Upper lobe of right lung (tissue), 1 donor: ENCODE measurements at places on chromosomes 11 and 22. TPM values are rescaled to one million over a fixed set of nuclear protein-coding genes. Genes with fewer than 3 reads are reported as not detected.

SMTNL1 gene
- not detected for total RNA-seq

TTC36 gene
- 1.9 TPM for total RNA-seq

PIK3IP1 gene
- 56.4 TPM for total RNA-seq

GRCh38 chr11:133271871-133272776, 260.2 kb downstream of the OPCML start:
- no peaks in the 10 kb centered on the region for H3K27me3 ChIP-seq
- H3K27ac ChIP-seq: no peak overlapping the region
- no peaks in the 10 kb centered on the region for H3K4me1 ChIP-seq
- no peak for DNase-seq

GRCh38 chr11:67032830-67033551, 10.1 kb downstream of the SYT12 start:
- no peak overlapping the region for H3K27ac ChIP-seq
- no peaks in the 10 kb centered on the region for H3K36me3 ChIP-seq
- H3K4me1 ChIP-seq: no peaks in the 10 kb centered on the region
- no peaks in the 10 kb centered on the region for H3K27me3 ChIP-seq
- no peak overlapping the region for H3K4me3 ChIP-seq

- no peak overlapping the region for H3K4me3 ChIP-seq
- H3K4me1 ChIP-seq: peaks cover 43% of the 10 kb centered on the region
- no peaks in the 10 kb centered on the region for H3K27me3 ChIP-seq
- H3K36me3 ChIP-seq: peaks cover 37% of the 10 kb centered on the region
Observed at GRCh38 chr22:37891926-37892325, 14.2 kb upstream of the MICALL1 start.

DNA sequence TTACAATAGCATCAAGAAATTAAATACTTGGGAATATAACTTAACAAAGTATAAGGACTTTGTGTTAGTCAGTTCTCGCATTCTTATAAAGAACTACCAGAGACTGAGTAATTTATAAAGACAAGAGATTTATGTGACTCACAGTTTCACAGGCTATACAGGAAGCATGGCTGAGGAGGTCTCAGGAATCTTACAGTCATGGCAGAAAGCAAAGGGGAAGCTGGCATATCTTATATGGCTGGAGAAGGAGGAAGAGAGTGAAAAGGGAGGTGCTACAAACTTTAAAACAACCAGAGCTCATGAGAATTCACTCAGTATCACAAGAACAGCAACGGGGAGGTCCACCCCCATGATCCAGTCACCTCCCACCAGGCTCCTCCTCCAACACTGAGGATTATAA, 32.0 kb upstream of the CCDC134 start:
- no peak for DNase-seq
- no peaks in the 10 kb centered on the region for H3K27me3 ChIP-seq
- no peaks in the 10 kb centered on the region for H3K4me1 ChIP-seq
- H3K4me3 ChIP-seq: no peak overlapping the region

DNA sequence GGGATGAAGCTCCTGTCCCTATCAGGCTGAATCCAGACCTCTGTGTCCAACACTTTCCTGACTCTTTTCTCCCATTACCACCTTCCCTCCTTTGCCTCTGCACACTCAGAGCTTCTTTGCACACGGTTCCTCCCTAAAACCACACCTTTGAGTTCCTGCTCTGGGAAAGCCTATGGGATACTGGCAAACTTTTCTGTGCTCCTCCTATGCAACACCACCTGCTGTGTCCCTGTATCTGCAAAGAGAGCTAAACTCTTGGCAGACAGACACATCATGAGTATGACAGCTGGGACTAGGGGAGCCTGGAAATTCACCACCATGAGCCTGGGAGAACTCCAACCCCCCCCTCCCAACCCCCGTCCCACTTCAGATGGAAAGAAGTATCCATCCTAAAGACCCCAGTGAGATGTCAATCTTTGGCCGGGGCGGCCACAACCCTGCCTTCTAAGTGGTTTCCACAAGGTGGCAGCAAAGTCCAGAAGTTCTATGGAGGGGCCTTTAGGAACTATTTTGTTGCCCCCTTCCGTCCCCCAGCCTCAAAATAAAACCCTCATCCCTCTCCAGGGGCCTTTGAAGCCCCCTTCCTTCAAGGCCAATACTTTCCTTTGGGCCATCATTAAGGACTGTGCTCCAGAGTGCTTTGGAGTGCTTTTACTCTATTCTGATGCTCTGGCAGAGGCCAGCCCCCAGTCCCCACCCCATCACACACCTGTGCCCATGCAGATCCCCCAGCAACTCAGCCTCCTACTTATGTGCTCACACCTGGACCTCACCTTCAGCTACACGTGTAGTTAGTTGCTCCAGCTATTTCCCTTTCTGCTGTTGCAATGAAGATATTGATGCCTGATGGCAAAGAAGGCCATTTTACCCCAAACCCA, 19.4 kb downstream of the HTR3A start:
- no peak overlapping the region for H3K4me3 ChIP-seq
- H3K36me3 ChIP-seq: no peaks in the 10 kb centered on the region
- no peak for DNase-seq
- no peak overlapping the region for H3K27ac ChIP-seq
- H3K4me1 ChIP-seq: no peaks in the 10 kb centered on the region

GRCh38 chr11:8813658-8814057, 97.3 kb upstream of the AKIP1 start:
- H3K36me3 ChIP-seq: no peaks in the 10 kb centered on the region
- peaks cover 49% of the 10 kb centered on the region for H3K4me1 ChIP-seq
- peak overlapping the region; percentile 80 for H3K27ac ChIP-seq
- no peak overlapping the region for H3K4me3 ChIP-seq
- H3K27me3 ChIP-seq: no peaks in the 10 kb centered on the region
- DNase-seq: peak; percentile 87

GRCh38 chr22:44382116-44383038, 69.6 kb upstream of the SHISAL1 start:
- H3K27me3 ChIP-seq: peaks cover 5% of the 10 kb centered on the region
- H3K4me1 ChIP-seq: no peaks in the 10 kb centered on the region
- H3K36me3 ChIP-seq: no peaks in the 10 kb centered on the region
- no peak overlapping the region for H3K4me3 ChIP-seq
- no peak overlapping the region for H3K27ac ChIP-seq

DNA sequence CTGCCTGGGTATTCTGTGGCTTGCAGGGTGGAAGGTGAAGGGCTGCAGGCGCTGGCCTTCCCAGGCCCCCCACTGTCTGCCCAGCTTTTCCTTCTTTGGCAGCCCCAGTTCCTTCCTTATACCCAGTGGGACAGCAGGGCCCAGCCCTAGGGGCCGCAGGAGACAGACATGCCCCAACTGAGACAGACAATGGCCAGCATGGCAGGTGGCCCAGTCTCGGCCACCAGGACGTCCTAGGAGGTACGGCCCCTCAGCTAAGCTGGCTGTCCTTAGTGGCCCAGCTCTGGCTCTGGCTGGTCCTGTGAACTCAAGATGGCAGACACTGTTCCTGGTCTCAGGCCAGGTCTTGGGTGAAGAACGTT, 35.9 kb downstream of the RTN4R start:
- H3K4me1 ChIP-seq: peaks cover 3% of the 10 kb centered on the region
- no peaks in the 10 kb centered on the region for H3K27me3 ChIP-seq
- no peaks in the 10 kb centered on the region for H3K36me3 ChIP-seq

DNA sequence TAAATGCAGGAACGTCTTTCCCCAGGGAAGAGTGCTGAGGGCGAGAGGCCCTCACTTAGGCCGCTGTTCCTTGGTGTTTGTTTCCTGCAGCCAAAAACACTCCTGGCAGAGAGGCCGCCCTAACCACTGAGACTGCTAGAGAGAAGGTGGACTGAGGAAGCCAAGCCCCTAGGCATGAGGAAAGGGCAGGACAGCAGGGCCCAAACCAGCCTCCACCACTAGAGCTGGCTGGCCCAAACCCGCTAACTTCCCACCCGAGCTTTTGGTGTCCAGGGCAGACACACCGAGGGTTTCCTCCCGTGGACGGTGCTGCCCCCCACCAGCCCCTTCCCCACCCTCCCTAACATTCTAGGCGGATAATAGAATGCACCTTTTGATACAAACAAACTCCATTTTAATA, 6.0 kb downstream of the FGF19 start:
- no peak overlapping the region for H3K4me3 ChIP-seq
- peaks cover 10% of the 10 kb centered on the region for H3K4me1 ChIP-seq
- peak; percentile 31 for DNase-seq
- no peak overlapping the region for H3K27ac ChIP-seq
- no peaks in the 10 kb centered on the region for H3K36me3 ChIP-seq

DNA sequence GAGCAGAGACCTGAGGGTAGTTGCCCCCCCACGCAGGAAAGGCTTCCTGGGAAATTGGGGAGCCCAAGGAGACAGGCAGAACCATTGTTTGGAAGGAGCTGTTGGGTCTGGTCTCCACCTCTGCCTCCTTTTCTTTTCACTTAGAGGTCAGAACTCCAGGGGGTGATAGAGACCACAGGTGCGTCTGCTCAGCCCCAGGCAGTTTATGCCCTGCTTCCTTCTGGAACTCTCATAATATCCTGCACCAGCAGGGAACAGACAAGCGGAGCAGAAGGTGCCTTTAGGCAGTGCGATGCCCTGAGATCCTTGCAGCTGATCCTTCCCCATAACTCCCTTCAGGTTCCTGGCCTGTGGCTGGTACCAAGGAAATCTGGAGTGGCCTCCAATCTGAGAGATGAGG, 120.2 kb downstream of the NECTIN1 start:
- H3K4me3 ChIP-seq: no peak overlapping the region
- H3K27ac ChIP-seq: no peak overlapping the region
- no peak for DNase-seq
- H3K4me1 ChIP-seq: no peaks in the 10 kb centered on the region
- peaks cover 7% of the 10 kb centered on the region for H3K27me3 ChIP-seq
- H3K36me3 ChIP-seq: no peaks in the 10 kb centered on the region

DNA sequence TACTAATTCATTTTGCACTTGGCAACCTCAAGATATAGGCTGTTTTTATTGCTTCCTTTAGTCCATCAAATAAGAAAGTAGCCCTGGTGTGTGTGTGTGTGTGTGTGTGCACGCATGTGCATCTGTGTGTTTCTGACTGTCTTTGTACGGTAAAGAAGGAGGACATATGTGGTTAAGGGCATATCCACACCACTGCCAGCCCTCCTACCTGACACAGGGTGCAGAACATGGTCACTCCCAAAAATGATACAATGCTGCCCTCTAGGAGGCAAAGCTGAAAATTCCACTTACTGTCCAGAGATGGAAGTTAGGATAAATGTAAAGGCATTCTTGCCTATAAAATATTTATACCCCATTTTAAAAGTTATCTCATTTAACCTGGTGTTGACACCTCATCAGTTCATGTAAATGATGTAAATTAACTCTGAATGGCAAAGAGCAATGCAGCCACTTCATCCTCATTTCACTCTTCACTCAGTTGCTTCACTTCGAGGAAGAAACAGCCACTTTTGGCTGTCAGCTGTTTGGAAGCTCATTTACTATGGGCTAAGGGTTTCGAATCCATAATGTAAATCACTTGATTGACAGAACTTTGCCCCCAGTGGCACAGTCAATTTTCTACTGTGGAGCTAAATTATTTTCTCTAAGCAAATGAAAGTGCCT, 83.1 kb upstream of the MTNR1B start:
- no peaks in the 10 kb centered on the region for H3K27me3 ChIP-seq
- H3K4me3 ChIP-seq: no peak overlapping the region
- DNase-seq: no peak
- H3K36me3 ChIP-seq: no peaks in the 10 kb centered on the region
- H3K27ac ChIP-seq: no peak overlapping the region
- no peaks in the 10 kb centered on the region for H3K4me1 ChIP-seq

- peak overlapping the region; percentile 98 for H3K27ac ChIP-seq
- H3K4me3 ChIP-seq: peak overlapping the region; percentile 17
- peak; percentile 59 for DNase-seq
- H3K36me3 ChIP-seq: no peaks in the 10 kb centered on the region
Observed at GRCh38 chr11:61972672-61973475, 5.4 kb upstream of the FTH1 start.

GRCh38 chr11:13354335-13354734, 76.7 kb downstream of the BMAL1 start:
- H3K36me3 ChIP-seq: peaks cover 71% of the 10 kb centered on the region
- H3K27ac ChIP-seq: no peak overlapping the region
- no peaks in the 10 kb centered on the region for H3K4me1 ChIP-seq
- H3K4me3 ChIP-seq: no peak overlapping the region
- no peaks in the 10 kb centered on the region for H3K27me3 ChIP-seq

DNA sequence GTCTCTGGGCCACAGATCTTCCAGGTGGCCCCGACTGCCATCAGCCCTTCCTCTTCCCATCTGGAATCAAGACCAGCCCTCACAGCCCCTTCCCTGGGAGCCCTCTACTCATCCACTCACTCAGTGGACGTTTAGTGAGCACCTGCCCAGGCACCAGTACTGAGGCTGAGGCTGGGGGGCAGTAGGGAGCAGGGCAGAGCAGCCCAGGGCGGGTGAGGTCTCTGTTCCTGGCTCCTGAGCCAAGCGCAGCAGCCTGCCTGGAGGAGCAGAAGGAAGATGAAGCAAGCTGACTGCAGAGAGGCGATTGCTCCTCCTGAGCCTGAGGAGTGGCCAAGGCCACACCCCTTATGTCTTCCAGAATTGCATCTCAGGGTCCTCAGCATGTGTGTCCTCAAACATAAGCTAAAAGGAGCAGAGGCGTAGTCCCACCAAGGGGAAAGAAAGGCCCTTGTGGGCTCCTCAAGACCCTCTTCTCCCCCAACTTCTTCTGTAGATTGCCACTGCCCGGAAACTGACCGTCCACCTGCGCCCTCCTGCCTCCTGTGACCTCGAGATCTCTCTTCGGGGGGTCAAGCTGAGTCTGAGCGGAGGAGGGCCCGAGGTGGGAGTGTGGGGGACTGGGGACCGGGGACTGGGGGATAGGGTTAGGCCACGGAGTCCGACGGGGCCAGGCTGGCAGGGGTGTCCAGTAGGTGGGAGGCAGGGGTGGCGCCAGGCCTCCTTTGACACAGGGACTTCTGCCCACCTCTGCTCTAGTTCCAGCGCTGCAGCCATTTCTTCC, 5.8 kb downstream of the MAPK8IP2 start:
- DNase-seq: no peak
- H3K27me3 ChIP-seq: peaks cover 39% of the 10 kb centered on the region
- H3K27ac ChIP-seq: no peak overlapping the region
- H3K36me3 ChIP-seq: no peaks in the 10 kb centered on the region

DNA sequence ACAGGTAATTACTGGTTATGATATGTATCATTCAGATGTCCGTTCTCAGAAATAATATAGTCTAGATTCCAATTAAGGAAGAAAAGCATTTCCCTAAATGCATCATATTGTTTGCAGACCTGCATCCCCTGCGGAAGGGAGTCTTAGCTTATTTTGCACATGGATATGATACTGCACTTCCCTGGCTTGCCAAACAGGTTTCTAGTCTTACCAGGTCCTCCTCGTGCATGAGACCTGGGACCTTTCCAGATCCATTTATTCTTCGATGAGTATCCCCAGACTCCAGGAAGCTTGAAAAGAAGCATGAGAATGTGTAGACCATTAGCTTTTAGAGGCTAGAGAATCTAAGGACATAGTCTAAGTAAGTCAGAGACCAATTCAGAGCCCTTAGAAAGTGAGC, 30.6 kb downstream of the CYB5R2 start:
- H3K36me3 ChIP-seq: peaks cover 29% of the 10 kb centered on the region
- peaks cover 7% of the 10 kb centered on the region for H3K4me1 ChIP-seq
- no peaks in the 10 kb centered on the region for H3K27me3 ChIP-seq
- H3K27ac ChIP-seq: no peak overlapping the region
- H3K4me3 ChIP-seq: no peak overlapping the region
